Fibroblast of skin of right quadriceps (primary cell): ENCODE measurements at places on chromosomes 3 and 15.

DNA sequence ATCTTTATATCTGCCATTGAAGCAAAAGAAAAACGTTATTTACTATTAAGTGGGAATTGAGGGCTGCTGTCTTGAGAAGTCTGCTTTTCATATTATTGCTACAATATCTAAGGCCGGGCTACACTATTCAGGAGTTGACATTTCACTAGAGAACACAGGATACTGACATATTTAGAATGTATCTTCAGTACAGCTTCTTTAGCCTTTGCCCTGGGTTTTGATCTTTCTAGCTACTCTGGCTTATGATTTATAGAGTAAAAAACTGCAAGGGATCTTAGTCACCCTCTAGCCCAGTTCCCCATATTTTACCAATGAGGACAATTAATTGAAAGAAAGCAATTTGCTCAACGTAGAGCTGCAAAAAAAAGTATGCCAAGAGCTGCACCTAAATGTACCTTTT is 307.4 kb upstream of the DPPA4 start:
- no peak for DNase-seq

GRCh38 chr3:183265834-183266417 is 12.9 kb downstream of the B3GNT5 start:
- DNase-seq: peak; percentile 74

- peak; percentile 88 for DNase-seq
Measured at GRCh38 chr15:45641374-45641781, 6.5 kb downstream of the SQOR start.

DNA sequence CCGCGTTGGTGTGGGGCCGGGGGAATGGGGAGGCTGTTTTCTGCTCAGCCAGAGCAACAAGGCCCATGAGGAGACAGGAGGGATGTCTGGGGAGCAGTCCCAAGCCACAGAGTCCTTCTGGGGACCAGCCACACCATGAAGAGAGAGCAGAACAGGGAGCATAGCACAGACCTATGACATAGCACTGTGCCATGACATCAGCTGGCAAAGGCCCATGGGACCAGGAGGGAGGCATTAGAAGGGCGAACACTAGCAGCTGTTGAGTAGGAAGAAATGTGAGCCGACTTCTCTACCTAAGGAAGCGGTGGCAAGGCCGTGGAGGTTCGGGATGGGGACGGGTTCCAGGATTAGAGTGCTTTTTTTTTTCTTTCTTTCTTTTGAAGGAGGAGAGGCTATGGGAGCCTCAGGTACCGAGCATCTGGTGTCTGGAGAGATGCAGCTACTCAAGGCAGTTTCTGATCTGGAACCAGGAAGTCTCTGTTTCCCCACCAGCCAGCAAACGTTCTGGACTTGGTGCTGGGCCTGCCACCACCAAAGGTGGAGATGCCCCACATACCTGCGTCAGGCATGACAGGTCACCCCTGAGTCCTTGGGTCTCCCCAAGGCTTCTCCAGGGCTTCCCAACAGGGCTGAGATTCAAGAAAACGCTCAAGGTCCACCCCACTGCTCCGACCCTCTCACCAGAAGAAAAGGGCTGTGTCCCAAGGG is 77.3 kb upstream of the CGNL1 start:
- no peak for DNase-seq

DNA sequence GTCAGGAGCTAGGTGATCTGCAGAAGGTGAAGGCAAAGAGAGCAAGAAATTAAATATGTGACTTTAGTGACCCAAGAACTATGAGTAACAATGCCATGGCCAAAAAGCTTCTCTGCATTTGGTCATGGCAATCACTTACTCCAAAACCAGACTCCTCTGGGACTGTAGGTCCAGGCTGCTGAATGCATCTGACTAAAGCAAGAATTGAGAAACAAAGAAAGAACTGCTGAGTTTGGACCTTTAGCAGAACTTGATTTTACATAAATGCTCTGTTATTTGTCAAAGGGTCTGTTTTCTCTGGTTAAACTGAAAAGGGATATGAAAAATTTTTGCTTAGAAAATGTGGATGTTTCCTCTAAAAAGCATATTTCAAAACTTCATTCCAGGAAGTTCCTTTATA is 1102.2 kb downstream of the IGSF11 start:
- no peak for DNase-seq

GRCh38 chr3:187902041-187902471 is 156.8 kb upstream of the BCL6 start:
- DNase-seq: no peak

DNA sequence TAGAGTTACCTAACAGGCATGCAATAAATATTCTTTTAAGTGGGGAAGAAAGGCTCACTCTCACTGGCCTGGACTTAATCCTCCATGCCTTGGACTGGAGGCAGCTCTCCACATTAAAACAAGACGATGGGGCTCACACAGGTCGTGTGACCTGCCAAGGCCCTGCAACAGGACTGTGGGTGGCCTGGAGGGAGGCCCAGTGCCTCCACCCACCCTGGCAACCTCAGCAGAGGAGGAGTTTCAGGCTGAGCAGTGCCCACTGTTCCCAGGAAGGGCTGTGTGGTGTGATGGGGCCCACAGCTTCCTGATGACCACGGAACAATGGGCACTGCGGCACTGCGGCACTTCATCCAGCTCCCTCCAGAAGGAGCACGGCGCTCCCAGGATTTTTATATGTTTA is 5.5 kb downstream of the UROC1 start:
- no peak for DNase-seq

GRCh38 chr3:170992854-170993253 is 33.7 kb downstream of the SLC2A2 start:
- peak; percentile 57 for DNase-seq
